NCI-H2029 (cell line): ENCODE measurements at places on chromosomes 11 and 22.

DNA sequence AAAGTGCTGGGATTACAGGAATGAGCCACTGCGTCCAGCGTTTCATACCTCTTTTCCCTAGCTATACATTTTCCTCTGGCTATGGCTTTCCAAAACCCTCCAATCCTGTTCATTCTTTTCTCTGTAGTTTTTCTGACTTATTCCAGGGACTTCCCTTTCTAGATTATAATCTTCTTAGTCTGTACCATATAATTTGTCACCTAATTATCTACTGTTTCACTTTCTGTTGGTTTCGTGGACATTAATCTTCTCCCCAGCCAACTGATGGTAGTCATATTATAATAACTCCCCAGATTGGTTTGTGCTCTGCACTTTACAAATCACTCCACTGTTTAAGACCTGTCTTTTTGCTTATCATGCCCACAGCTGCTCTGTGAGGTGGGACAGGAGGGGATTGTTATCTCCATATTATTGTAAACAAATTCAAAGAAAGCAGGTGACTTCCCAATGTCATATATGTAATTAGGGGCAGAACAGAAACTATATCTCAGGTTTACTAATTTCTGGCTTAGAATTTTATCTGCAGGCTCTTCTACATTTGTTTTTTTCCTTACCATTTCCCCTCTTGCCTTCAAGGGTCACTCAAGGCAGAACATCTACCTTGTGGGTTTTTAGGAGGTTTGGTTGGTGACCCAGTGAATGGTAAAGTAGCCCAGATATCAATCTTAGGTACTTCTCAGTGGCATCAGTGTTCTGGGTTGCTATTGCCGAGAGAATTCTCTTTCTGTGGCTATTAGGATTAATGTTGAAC is 23.9 kb downstream of the STIM1 start:
- DNase-seq = no peak

DNA sequence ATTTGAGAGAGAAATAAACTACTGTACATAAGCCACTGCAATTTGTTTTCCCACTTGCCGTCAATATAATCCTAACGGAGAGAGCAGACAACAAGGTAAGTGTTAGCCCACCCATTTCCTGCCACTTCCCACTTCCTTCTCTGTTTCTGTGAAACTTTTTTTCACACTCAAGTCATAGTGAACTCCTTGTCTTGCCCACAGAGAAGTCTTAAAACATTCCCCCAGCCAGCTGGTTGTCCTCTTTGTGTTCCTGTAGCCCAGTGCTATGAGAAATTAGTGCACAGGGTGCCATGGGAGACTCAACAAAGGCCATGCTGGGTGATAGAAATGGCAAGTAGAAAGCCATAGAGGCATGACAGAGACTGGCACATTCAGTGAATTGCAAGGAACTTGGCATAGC is 208.6 kb downstream of the BLID start:
- DNase-seq = no peak

DNA sequence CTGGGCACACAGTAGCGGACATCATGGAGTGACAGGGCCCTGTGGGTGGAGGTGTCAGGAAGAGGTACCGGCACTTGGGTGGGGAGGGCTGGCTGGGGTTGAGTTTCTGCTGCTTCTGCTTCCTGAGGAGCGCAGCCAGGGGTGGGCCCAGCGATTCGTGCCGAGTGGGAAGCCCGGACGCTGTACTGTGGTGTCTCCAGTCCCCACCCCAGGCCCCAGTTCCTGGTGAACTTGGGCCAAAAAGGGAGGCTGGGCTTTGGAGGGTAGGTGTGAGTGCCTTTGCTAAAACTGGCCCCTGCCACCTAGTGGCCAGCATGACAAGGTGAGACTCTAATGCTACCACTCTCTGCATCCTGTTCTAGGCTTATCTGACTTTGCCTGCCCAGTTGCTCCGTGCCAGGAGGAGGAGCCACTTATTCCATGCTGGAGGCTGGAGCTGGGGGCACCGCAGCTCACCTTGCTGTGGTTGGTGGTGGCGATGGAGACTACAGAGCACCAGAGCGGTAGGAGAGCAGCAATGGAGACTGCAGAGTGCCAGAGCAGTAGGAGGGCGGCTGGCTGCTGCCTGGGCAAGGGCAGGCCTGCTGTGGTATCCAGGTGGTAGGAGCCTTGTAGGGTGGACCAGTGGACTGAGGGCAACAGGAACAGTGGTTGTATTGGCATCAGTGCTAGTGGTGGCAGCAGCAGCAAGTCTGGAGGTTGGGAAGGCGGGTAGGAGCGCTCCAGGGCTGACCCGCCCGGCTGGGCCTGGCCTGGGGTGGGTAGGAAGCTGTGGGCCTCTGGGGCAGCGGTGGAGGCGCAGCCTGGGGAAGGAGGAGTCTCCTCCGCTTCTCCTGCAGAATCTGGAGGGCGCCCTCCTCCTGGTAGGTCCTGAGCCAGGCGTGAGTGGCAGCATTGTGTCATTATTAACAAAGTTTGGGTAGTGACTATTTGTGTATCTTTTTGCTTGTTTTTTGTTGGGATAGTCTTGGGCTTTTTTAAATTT is 2.2 kb upstream of the RFPL2 start:
- peak; percentile 27 for DNase-seq

DNA sequence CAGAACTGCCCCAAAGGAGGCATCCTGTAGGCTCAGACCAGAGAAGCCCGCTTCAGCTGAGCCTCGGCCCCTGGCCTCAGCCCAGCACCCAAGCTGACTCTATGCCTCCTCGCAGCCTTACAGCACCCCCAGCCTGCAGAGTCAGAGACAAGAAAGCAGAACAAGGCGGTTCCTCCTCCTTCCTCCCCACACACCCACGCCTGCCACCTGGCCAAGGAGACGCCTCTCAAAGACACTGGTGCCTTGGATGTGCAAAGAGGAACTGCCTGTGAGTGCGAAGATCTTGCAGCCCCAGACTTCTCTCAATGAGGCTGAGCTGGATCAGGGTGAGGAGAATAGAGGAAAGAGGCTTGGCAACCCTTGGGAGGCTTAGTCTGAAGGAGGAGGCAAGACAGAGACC is 60.2 kb downstream of the PDE2A start:
- DNase-seq = no peak

DNA sequence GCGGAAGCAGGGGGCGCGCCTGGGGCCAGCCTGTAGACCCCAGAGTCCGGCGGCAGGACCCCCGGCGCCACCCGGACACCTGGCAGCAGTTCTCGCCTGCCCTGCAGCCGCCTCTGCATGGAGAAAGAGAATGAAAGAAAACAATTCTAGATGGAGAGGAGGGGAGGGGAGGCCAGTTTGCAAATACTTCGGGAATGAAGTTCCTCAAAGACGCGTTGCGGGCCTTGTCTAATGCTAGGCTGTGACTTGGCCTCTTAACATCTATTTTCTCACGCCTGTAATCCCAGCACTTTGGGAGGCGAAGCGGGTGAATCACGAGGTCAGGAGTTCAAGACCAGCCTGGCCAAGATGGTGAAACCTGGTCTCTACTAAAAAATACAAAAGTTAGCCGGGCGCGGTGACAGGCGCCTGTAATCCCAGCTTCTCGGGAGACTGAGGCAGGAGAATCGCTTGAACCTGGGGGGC is 2.1 kb upstream of the BARX2 start:
- no peak for DNase-seq

DNA sequence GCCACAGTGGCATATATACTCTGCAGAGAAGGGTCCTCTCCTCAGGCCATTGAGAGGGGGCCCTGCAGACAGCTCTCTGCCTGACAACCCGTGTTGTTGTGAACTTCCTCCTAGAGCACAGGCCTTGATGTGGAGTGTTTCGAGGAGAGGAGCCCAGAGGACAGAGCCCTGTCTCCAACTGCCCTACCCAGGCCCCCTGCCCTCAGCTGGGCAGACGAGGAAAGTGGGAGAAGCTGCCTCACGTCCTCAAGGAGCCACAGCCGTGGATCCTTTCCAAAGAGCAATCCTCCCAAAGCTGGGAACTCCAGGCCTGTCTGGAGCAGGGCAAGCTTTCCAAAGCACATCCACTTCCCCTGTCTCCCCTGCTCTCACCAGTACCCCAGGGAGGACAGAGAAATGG is 10.7 kb downstream of the LMO1 start:
- DNase-seq = no peak

GRCh38 chr11:2151500-2152257 is 9.3 kb downstream of the INS start:
- DNase-seq = peak; percentile 45

DNA sequence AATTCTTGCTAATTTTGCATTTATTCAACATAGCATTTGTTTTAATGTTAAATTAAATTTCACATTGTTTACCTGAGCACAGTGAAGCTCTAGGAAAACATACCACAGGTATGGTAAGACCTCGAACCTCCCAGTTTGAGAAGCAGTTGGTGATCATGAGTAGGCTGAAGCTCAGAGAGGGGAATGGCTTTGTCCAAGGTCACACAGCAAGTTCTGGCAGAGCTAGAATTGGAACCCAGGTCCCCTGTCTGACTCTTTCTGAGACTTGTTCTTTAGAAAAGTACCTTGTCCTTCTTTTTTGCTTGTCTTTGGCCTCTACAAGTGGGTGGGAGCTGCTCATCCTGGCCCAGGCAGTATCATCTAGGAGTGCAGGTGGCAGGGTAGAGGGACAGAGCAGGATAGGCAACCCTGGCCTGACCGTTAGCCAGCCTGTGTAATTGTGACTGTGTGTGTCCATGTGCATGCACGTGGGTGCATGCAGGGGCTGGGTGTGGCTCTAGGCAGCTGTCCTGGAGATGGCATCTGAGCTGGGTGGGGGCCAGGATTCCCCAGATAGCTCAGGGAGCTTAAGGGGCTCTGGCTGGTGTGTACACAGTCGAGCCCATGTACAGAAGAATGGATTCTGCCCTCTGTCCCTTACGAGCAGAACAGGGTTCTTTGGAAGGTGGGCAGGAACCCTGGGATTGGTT is 21.6 kb downstream of the PHLDB1 start:
- no peak for DNase-seq

DNA sequence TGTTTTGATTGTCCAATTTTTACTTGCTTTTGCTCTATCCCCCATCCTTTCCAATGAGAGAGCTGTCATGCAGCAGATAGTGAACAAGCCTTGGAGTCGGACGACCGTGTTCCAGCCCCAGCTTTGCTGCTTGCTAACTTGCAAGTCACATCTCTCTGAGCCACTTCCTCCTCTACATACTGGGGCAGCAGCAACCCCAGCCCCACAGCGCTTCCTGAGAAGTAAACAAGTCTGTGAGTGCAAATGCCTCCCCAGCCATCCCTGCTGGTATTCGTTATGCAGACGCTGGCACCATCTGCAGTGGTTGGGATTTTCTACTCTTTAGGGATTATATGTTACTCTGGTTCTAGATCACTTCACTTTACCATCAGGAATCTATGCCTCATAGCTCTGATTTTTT is 35.0 kb downstream of the TPBGL start:
- no peak for DNase-seq

DNA sequence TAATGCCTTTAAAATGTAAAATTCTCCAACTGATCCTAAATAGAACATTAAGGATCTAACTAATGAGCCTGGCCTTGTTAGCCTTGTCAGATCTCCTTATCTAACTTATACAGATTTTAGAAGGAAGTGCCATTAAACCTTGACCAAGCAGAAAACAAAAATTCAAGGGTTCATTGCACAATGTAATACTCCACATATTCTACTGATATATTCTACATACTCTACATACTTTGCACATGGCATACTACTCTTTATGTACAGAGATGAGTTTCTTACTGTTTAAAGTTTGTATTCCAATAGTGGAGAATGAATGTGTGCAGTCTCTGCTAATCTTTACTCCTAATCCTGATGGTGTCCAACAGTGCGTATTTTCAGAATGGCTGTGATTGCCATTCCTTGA is 297.2 kb downstream of the LUZP2 start:
- no peak for DNase-seq

GRCh38 chr11:16299884-16300782 is 56.2 kb downstream of the SOX6 start:
- DNase-seq = no peak

DNA sequence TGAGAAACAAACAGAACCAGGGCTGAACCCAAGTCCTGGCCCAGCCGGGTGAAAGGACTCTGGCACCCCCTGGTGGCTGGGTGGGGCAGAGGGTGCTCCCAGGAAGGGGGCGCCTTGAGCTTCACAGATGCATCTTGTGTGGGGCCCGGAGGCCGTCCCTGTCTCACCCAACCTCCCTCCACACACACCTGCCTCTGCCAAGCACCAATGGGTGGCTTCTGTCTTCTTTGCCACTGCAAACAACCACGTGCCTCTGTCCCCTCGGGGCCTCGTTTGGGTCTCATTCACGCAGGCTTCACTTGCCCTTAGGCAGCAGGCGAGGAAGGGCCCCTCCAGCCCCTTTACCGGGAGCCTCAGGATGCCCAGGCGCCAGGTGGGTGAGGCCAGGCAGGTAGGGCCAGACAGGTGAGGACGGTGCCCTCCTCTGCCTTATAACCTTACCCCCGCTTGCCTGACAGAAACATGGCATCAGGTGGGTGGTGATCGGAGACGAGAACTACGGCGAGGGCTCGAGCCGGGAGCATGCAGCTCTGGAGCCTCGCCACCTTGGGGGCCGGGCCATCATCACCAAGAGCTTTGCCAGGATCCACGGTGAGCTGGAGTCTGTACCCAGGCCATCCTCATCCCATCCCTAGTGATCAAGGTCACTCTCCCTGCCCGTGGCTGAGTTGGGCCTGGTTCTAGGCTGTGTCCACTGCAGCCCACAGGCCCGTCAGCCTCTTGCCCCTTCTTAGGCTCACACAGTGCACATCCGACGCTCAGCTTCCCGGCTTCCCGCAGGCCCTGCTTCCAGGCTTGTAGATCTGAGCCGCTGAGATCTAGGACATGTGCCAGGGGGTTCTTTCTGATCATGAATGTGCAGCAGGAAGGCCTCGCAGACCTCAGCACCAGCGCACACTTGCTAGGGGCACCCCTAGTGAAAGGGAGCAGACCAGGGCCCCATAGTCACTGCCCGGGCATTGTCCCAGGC is 17.2 kb downstream of the POLR3H start:
- DNase-seq = no peak

GRCh38 chr11:132784441-132784840 is 747.9 kb downstream of the OPCML start:
- no peak for DNase-seq

DNA sequence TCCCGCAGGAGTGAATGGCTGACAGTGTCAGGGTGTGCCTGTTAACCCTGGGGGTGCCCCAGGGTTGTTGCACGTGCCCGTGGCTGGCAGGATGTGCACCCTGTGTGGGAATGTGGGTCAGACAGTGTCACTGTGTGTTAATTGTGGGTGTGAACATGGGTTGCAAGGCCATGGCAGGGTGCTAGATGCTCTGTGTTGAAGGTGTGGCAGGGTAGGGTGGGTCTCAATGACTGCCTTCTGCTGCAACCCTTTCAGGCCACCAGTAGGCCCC is 8.3 kb downstream of the RIN1 start:
- no peak for DNase-seq

- no peak for DNase-seq
These were observed 345.6 kb upstream of the B3GAT1 start for GRCh38 chr11:134757633-134758032.

DNA sequence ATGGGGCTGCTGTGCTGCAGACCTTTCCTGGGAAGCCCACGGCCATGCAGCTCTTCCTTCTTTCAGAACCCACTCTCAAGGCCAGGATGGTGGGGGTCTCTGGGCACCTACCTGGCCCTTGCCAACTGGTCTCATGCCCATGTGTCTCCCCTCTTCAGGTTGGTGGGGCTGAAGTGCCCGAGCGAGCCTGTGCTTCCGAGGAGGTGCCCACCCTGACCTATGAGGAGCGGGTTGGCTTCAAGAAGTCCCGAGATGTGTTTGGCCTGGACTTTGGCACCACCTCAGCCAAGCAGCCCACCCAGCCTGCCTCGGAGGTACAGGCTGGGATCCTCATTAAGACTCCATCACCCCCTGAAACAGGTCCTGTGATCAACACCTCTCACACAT is 9.9 kb downstream of the THAP7 start:
- no peak for DNase-seq
